ENCODE measurements at places on chromosomes 6 and 20. TPM values are rescaled to one million over a fixed set of nuclear protein-coding genes. Genes with fewer than 3 reads are reported as not detected.

Gene FUT9
- total RNA-seq: 8.0 TPM

Gene HSPA12B
- 17.8 TPM for total RNA-seq

Gene TBXT
- total RNA-seq: not detected

Gene MYCT1
- 21.2 TPM for total RNA-seq

Gene BCAS1
- 6.1 TPM for total RNA-seq
